Astrocyte of the spinal cord (primary cell): ENCODE measurements at places on chromosomes 5 and 9.
A peak's percentile ranks its signal among the peaks of the same experiment; 100 is the strongest.

DNA sequence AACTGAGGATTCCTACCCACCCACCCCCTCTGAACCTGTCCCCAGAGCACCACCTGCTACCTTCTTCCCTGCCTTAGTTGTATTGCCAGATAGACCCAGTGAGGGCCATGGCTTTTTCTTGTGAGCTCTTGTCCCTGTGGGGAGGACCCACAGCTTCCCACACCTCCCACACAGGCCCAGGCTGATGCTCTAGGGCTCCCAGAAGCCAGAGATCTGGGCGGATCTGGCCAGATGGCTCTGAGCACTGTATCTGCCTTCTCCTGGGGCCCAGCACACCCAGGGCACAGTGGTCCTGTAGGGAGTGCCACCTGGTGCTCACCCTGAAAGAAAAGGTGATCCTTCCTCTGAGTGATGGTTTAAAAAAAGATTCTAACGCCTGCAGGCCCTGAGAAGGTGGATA, 131.7 kb downstream of the DAB2IP start:
- no peak for DNase-seq

- no peak for DNase-seq
Measured at GRCh38 chr9:76878933-76879332, 27.0 kb downstream of the PRUNE2 start.

- DNase-seq = peak; percentile 7
Measured at GRCh38 chr5:73160239-73160671, 12.7 kb upstream of the TMEM174 start.

DNA sequence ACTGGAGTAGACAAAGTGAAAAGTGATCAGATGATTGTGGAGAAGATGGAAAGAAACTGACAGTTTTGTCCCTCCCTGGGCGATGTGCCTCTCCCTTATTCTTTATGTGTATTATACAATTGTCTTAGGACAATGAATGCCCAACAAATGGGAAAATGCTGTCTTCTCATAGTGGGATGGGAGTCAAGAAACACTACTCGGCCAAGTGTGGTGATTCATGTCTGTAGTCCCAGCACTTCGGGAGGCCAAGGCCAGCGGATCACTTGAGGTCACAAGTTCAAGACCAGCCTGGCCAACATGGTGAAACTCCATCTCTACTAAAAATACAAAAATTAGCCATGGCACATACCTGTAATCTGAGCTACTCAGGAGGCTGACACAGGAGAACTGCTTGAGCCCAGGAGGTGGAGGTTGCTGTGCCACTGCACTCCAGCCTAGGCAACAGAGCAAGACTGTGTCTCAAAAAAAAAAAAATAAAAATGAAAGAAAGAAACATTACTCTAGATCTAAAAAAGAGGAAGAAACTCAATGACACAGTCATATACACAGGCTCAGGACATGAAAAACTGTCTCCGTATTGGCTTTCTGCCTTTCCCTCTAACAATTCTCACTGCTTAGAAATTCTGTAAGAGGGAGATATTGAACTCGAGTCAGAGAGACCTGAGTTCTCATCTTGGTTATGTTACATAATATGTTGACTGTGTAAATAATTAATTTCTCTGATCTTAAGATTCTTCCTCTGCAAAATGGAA, 67.9 kb upstream of the TARS1 start:
- DNase-seq = no peak

DNA sequence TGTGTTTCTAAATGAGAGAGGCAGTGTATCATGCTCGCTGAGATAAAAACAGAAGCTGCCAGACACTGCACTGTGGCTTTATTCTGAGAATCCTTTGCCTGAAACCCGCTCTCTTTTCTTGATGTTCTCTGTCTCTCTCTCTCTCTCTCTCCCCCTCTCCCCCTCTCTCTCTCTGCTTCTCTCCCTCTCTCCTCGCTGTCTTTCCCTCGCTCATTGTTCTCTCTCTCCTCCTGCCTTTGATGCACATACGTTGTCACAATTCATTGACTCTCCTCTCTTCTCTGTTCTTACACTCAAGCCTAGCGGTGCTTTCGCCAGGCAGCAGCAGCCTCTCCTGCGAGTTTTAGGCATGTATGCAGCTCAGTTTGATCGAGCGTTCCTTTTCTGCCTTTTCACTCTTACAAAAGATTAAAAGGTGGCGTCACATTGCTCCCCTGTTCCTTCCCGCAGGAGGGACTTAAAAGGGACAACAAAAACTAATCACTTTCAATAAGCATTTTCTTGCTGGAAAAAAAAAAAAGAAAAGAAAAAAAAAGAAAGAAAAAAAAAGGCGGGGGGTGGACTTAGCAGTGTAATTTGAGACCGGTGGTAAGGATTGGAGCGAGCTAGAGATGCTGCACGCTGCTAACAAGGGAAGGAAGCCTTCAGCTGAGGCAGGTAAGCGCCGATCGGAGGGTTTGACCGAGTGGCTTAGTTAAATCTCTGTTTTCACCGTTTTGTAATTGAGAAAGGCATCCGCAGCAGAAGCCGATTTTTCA, 717.9 kb upstream of the WWC1 start:
- peak; percentile 78 for DNase-seq
